Liver (tissue), 10 donors: ENCODE measurements at places on chromosomes 3 and 15. TPM values are rescaled to one million over a fixed set of nuclear protein-coding genes. Genes with fewer than 3 reads are reported as not detected.

Gene COL7A1
- polyA plus RNA-seq: 0.24 TPM

DNA sequence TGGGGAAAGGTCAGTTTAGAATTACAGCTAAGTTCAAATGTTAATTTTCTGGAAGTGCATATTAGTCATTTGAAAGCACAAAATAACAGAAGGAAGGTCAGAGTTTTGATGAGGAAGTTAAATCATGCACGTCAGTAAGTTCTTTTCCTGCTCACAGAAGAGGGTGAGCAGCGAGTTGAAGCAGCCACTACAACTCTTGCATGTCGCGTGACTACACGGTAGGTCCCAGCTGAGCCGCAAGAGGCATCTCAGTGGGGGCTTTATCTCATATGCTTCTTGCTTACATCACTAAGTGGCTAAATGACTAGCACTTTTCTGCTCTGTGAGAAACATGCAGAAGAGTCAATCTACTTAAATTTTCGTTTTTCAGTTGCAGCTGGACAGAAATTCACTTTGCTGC is 21.3 kb upstream of the SEC62 start:
- no peaks in the 10 kb centered on the region for H3K36me3 ChIP-seq
- no peaks in the 10 kb centered on the region for H3K4me1 ChIP-seq
- no peak for DNase-seq
- no peak overlapping the region for H3K27ac ChIP-seq
- no peak overlapping the region for H3K4me3 ChIP-seq

Gene EPHB1
- 1.7 TPM for polyA plus RNA-seq

Gene DLG1
- polyA plus RNA-seq: 13.2 TPM

- DNase-seq: no peak
- peaks cover 15% of the 10 kb centered on the region for H3K4me1 ChIP-seq
- no peak overlapping the region for H3K27ac ChIP-seq
- H3K36me3 ChIP-seq: no peaks in the 10 kb centered on the region
- H3K27me3 ChIP-seq: no peaks in the 10 kb centered on the region
- H3K4me3 ChIP-seq: peak overlapping the region; percentile 38
These were observed 55.3 kb downstream of the SLC28A2 start for GRCh38 chr15:45307230-45307924.
